ENCODE measurements at places on chromosomes 13 and 19.
A peak's percentile ranks its signal among the peaks of the same experiment; 100 is the strongest.

DNA sequence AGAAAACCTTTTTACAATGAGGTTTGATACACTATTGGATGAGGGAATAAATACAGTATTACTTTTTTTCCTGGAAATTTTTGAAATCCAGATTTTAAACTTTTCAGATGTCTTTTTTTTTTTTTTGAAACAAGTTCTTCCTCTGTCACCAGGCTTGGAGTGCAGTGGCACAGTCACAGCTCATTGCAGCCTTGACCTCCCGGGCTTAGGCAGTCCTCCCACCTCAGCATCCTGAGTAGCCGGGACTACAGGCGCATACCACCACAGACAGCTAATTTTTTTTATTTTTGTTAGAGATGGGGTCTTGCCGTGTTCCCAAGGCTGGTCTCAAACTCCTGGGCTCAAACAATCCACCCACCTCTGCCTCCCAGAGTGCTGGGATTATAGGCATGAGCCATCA lies 96.8 kb downstream of the RNF17 start:
- no peak for DNase-seq

DNA sequence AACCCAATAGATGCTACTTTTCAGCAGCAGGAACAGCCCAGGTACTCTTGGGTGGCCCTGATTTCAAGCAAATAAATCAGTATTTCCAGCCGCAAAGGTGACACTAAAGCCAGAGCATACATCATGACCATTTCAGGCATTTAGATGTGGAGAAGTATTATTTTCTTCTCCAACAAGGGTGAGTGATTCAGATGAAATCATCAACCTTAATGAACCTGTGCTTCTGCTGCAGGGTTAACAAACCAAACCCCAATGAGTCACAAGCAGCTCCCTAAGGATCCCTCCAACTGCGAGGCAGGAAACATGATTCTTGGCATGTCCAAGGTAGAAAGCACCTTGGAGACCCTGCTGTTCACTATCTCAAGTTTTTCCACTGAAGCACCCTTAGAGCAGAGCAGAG lies 32.7 kb downstream of the MBNL2 start:
- DNase-seq, result no peak

- DNase-seq, result no peak
These were observed 18.6 kb upstream of the TIMM44 start for GRCh38 chr19:7961920-7962626.

- DNase-seq, result no peak
These were observed 19.1 kb downstream of the C19orf12 start for GRCh38 chr19:29695765-29696564.

DNA sequence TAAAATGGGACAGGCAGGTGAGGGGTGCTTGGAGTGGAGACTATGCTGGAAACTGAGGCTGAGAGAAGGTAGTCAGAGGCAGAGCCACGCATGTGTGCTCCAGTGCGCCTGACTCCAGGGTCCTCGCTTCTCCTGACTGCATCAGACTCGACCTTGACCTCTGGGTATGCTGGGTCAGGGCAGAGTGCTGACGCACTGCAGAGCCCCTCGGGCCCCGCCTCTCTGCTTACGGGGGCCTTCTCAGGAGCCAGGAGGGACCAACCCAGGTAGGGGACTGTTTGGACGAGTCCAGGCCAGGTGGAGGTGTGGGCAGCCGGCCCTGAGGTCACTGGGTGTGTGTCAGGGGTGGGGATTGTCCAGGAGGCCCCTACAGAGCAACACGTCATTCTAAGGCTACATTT lies 22.9 kb upstream of the SLC7A10 start:
- no peak for DNase-seq

DNA sequence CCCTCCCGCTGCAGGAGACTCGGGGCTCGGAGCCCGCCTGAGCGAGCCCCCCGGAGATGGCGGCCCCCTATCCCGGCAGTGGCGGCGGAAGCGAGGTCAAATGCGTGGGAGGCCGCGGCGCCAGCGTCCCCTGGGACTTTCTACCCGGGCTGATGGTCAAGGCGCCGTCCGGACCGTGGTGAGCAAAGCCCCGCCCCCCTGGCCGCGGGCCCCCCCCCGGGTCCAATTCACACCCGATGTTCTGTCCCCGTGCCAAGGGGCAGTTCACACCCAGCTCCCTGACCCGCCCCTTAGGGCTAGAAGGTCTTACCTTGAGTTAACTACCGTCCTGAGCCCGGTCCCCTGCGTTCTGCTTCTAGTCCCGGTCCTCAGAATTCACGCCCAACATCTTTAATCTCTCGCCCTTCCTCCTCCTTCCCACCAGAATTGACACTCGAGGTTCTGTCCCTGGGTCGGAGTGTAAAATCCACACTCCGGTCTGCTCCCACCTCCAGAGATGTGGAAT lies 1.4 kb downstream of the NPAS1 start:
- DNase-seq, result no peak

- no peak for DNase-seq
These were observed 686.4 kb downstream of the PCDH9 start for GRCh38 chr13:66543780-66544179.

- DNase-seq, result peak; percentile 30
These were observed 3.9 kb upstream of the PLPP2 start for GRCh38 chr19:294946-295686.

DNA sequence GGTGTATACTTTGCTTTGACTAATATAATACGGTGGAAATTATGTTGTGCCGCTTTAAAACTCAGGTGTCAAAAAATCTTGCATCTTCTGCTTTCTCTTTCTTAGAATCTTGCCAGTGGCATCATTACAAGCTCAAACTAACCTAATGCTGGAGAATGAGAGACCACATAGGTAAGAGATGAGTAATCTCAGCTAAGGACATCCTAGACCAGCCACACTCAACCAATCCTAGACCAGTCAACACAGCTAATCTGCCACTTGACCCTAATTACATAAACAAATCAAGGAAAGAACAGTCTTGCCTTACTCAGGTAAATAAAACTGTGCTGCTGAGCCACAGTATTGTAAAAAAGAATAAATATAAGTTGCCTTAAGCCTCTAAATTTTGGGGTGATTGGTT lies 1323.9 kb upstream of the SPRY2 start:
- DNase-seq, result no peak

- DNase-seq, result no peak
These were observed 21.0 kb downstream of the VASP start for GRCh38 chr19:45528149-45528743.

DNA sequence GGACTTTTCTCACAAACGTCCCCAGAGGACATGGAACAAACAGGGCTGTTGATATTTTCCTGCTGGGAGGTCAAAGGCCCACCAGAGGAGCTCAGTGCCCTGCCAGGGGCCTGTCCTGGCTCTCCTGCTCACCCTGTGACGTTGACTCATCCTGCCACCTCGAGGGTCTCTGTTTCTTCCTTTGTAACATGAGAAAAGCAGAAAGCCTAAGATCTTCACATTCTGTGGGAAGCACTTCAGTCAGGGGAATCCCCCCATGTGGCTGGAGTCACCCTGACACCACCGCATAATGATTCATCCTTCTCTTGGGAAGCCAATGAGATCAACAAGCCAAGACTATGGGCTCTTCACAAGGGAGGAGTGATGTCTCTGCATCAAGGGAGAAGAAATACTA lies 147.9 kb downstream of the KATNAL1 start:
- no peak for DNase-seq

GRCh38 chr19:29245215-29245614 lies 32.3 kb upstream of the UQCRFS1 start:
- no peak for DNase-seq

Data from activated T-cell treated with anti-CD3 and anti-CD28 coated beads, Interleukin-2, amount 50 U/mL, for 4 hours (primary cell).